Activated CD8-positive, alpha-beta memory T cell treated with anti-CD3 and anti-CD28 coated beads, Interleukin-2, amount 10 ng/mL, durations not matched to agents 7 days and 5 days (primary cell): ENCODE measurements at places on chromosomes 3 and 15. TPM values are rescaled to one million over a fixed set of nuclear protein-coding genes. Genes with fewer than 3 reads are reported as not detected.

- no peak for DNase-seq
Measured at GRCh38 chr15:73398861-73399260, 30.1 kb upstream of the HCN4 start.

CILP gene
- total RNA-seq = 0.05 TPM

ST8SIA2 gene
- not detected for total RNA-seq

- DNase-seq = no peak
Measured at GRCh38 chr15:68249058-68249713, 19.7 kb upstream of the CLN6 start.

IL5RA gene
- not detected for total RNA-seq

- no peak for DNase-seq
Measured at GRCh38 chr3:15420871-15421270, 6.5 kb downstream of the METTL6 start.

GRCh38 chr3:15892311-15893227 is 94.8 kb upstream of the ANKRD28 start:
- no peak for DNase-seq

- no peak for DNase-seq
Measured at GRCh38 chr15:100093211-100094126, 248.3 kb downstream of the ADAMTS17 start.

DNA sequence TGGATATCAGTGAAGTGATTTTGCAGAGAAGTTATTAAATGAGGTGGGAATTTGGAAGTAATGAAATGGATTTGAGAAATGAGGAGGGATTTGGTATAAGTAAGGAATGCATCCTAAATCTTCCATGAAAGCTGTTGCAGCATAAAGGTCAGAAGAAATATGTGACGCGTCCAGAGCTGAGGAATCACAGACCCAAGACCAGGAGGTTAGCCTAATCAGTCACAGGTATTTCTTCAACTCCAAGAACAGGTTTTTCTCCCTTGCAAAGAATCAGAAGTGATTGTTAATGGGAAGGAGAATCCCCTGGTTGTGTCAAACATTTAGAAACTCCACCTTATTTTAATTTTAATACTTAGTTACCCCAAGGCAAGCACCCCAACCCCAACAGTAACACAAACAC is 253.2 kb downstream of the MEX3B start:
- DNase-seq = no peak

DNA sequence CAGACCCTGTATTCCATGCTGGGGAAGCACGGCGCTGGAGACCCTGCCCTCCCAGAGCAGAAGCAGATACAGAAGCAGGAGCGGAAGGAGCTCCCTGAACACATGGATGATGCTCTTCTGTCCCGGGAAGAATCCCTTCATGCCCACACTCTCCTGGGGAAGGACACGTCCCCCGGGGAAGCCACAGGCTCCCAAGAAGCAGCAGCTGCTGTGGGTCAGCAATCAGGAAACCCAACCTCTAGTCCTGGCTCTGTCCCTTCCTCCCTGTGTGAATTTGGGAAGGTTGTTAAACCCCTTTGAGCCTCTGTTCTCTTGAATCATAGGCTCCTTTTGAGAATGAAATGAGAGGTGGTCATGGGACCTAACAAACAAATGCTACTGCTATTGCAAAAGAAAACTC is 176.2 kb upstream of the TPM1 start:
- no peak for DNase-seq

GRCh38 chr3:99845999-99846398 is 28.3 kb downstream of the CMSS1 start:
- no peak for DNase-seq

GRCh38 chr3:168383573-168383972 is 287.8 kb upstream of the GOLIM4 start:
- no peak for DNase-seq

CCDC54 gene
- not detected for total RNA-seq

- DNase-seq = no peak
Measured at GRCh38 chr3:155663467-155664212, 81.2 kb downstream of the PLCH1 start.

DNA sequence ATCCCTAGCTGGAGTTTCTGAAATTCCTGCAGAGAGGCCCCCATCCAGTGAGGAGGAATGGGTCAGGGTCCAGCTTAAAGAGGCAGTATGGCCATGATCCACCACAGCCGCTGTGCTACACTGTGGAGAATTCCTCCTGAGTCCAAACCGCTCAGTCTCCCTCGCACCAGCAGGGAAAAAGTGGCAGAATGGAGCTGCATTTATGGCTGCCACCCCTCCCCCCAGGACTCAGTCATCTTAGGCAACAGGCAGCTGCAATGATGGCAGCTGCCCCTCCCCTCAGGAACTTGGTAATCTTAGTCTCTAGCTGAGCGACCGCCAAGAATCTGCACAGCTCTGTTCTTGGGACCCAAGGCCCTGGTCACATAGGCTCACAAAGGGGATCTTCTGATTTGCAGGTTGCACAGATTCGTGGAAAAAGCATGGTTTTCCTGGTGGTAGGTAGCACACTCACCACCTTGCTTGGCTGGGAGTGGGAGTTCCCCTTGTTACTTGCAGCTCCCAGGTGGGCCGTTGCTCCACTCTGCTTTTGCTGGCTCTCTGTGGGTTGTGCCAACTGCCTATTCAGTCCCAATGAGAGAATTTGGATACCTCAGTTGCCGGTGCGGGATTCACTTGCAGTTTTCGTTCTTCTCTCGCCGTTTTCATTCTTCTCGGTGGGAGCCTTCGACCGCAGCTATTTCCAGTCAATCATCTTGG is 204.1 kb downstream of the STXBP5L start:
- no peak for DNase-seq

RASGRP1 gene
- 143 TPM for total RNA-seq

GRCh38 chr3:181839916-181840297 is 128.2 kb downstream of the SOX2 start:
- no peak for DNase-seq

CCDC33 gene
- total RNA-seq = not detected

- no peak for DNase-seq
Measured at GRCh38 chr15:85282504-85283115, 97.8 kb upstream of the AKAP13 start.

DNA sequence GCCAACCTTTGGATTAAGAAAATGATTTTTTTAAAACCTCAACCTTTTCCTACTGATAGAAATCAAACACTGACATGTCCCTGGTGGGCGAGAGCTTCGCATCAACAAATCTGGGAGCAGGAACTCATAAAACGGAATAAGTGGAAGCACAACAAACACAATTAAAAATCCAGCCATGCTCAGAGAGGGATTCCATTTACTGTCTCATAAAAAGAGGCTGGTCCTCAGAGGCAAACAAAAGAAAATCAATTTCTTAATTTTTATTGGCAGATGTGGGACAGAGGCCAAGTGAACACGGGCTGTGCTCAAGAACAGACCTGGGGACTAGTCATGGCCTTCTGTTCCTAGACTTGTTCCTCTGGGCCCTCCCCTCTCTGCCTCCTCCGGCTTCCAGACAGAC is 214.5 kb downstream of the NTRK3 start:
- DNase-seq = no peak

- DNase-seq = no peak
Measured at GRCh38 chr15:94312946-94313345, 81.6 kb downstream of the MCTP2 start.

- no peak for DNase-seq
Measured at GRCh38 chr15:64635499-64636495, 139.6 kb downstream of the RBPMS2 start.

DNA sequence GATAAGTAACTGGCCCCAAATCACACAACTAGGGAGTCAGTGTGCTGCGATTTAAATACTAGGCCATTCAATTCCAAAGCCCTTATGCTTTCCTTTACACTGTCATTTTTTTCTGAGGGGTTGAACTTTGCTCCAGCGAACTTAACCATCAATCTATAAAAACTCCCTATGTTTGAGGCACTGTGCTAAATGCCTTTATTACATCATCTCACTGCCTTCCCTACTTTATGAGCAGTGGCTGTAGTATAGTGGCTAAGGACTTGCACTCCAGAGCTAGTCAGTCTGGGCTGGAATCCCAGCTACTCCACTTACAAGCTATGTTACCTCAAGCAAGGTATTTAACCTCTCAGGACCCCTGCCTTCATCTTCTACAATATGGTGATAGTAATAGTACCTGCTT is 26.9 kb upstream of the WDR72 start:
- DNase-seq = no peak

DNA sequence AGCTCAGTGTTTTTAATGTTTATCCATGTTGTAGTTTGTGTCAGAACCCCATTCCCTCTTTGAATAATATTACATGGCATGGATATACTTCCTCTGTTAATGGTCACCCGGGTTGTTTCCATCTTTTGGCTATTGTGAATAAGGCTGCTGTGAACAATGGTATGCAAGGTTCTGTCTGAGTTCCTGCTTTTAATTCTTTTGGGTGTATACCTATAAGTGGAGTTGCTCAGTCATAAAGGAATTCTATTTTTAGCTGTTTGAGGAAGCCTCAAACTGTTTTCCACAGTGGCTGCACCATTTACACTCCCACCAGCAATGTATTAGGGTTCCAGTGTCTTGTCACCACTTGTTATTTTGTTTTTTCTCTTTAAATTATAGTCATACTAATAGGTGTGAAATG is 99.6 kb downstream of the SLC25A26 start:
- DNase-seq = no peak

TNFAIP8L3 gene
- total RNA-seq = not detected

DNA sequence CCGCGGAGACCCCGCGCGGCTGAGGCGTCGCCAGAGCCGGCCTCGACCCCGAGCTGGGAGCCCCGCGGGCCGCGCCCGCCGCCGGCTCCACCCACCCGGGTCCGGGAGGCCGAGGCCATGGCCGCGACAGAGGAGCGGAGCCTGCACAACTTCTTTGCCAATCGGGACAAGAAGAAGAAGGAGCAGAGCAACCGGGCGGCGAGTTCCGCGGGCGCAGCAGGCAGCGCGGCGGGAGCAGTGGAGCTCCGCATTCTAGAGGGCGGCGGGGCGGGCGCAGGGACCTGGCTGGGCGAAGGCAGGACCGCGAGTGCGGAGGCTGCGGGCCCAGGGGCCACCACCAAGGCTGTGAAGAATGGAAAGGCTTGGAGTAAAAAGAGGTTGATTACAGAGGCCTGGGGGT is 37.6 kb upstream of the EPHA6 start:
- DNase-seq = no peak

DNA sequence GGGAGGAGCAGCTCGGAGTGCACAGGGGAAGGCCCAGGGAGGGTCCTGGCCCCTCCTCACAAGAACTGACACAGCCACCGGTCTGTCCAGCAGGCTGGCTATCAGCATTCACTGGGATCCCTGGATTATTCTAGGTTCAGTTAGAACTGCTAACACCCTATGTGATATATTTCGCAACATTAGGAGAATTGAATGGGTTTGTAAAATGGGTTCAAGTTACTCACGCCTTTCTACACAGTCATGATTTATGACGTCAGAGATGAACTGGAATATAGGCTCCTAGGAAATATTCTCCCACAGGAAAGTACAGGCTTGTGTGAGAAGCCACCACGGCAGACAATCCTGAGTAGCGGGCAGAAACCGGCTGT is 969 bp upstream of the BSN start:
- no peak for DNase-seq

CPLX3 gene
- not detected for total RNA-seq

- no peak for DNase-seq
Measured at GRCh38 chr3:17045705-17046104, 160.9 kb downstream of the PLCL2 start.

- no peak for DNase-seq
Measured at GRCh38 chr15:42691770-42692169, 45.2 kb downstream of the CDAN1 start.

SLC12A1 gene
- not detected for total RNA-seq

DNA sequence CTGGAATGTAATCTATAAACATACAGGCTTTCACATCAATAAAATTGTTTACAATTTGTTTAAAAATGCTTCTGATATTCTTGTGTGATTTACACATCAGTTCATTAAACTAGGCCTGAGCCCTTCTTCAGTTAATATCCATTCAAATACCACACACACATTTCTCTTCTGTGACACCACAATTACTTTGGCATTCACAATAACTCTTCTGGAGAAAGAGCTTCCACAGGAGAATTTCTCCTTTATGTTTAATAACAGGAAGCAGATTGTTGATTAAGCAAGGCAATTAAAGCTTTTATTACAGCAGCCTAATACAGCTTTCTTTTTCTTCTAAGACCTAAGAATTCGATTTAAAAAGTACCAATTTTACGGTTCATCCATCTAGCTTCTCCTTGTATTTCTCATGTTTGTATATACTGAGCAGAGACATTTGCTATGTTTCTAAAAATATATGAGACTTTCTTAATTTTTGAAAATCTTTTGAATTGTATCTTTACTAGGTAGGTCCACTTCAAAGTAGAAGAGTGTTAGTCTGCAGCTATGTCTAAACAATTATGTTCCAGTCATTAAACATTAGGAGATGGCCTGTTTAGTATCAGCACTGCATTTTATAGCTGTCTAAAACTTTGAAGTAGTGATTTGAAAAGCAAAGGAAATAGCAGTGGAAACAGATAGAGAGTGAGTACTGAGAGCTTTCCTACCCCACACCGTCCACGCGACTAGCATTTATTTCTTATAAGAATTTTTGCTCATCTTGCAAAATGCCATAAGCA is 511.1 kb upstream of the UBE2E2 start:
- no peak for DNase-seq
